Subcutaneous adipose tissue (tissue), 4 donors: ENCODE measurements at places on chromosomes 1 and 21. TPM values are rescaled to one million over a fixed set of nuclear protein-coding genes. Genes with fewer than 3 reads are reported as not detected.

SGIP1 gene
- total RNA-seq = 23.1 TPM

CLCA1 gene
- 0.57 TPM for total RNA-seq

GJA5 gene
- total RNA-seq = 15.3 TPM

TMEM82 gene
- total RNA-seq = not detected
